ENCODE measurements at places on chromosomes 3 and 15.

DNA sequence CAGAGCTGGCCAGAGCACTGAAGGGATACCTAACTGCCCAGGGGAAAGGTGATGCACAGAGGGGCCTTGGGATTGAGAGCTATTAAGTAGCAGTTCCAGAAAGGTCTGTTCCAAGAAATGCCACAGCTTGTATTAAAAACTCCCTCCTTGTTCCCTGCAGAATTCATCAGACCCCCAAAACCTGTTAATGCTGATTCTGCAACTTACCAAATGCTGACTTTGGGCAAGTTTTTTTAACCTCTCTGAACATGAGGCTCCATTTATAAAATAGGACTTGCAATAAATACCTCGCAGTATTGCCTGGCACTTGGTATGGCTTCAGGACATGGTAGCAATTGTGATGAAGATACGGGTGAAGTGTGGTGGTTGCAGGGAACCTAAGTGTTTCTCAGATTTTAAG, 30.1 kb upstream of the SYNPR start:
- DNase-seq = no peak
- no peak overlapping the region for H3K4me3 ChIP-seq
- H3K27ac ChIP-seq = no peak overlapping the region
- no peaks in the 10 kb centered on the region for H3K4me1 ChIP-seq
- H3K27me3 ChIP-seq = no peaks in the 10 kb centered on the region
- no peaks in the 10 kb centered on the region for H3K36me3 ChIP-seq

DNA sequence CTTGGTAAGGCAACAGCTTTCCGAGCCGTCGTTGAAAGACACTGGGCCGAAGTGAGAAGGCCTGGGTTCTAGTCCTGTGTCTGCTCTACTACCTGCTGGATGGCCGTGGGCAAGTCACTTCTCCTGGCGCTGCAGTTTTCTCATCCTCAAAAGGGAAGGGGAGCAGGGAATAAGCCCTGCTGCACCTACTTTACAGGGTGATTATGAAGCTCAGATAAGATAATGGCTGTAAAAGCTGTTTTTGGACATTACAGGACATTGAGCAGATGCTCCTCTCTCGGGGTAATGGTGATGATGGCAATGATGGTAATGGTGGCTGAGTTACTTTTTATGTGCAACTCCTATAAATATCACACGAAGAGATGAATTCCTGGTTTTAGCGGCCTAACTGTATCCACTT, 152.6 kb downstream of the FAM43A start:
- H3K27me3 ChIP-seq = peaks cover 28% of the 10 kb centered on the region
- H3K27ac ChIP-seq = no peak overlapping the region
- no peaks in the 10 kb centered on the region for H3K4me1 ChIP-seq
- no peak for DNase-seq

- no peaks in the 10 kb centered on the region for H3K36me3 ChIP-seq
- peaks cover 5% of the 10 kb centered on the region for H3K4me1 ChIP-seq
- H3K27me3 ChIP-seq = no peaks in the 10 kb centered on the region
- H3K27ac ChIP-seq = no peak overlapping the region
- H3K4me3 ChIP-seq = no peak overlapping the region
Measured at GRCh38 chr3:155230382-155230781, 63.1 kb downstream of the STRIT1 start.

DNA sequence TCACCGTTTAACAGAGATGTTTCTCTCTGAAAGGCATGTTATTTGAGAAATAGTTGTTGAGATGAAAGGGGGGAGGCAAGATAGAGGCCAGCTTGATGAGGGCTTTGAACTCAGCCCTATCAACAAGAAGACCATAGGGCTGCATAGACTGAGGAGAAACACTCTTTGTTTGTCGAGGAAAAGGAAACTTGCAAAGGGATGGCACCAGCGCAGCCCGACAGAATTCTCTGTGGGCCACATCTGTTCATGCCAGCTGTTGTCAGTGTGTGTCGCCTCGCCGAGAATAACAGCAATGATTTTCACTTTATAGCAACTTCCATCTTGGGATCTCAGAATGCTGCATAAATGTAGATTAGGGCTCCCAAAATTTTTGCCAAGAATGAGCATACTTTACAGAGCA, 478.3 kb upstream of the TPRG1 start:
- H3K36me3 ChIP-seq = no peaks in the 10 kb centered on the region
- no peak overlapping the region for H3K27ac ChIP-seq
- no peak overlapping the region for H3K4me3 ChIP-seq
- H3K27me3 ChIP-seq = no peaks in the 10 kb centered on the region
- H3K4me1 ChIP-seq = peaks cover 4% of the 10 kb centered on the region

- peak overlapping the region; percentile 67 for H3K4me3 ChIP-seq
- H3K27ac ChIP-seq = no peak overlapping the region
- H3K4me1 ChIP-seq = peaks cover 21% of the 10 kb centered on the region
- peak; percentile 44 for DNase-seq
Measured at GRCh38 chr15:90957031-90957790, 2.5 kb downstream of the RCCD1 start.

GRCh38 chr15:88497109-88497765, 29.7 kb downstream of the MRPS11 start:
- DNase-seq = no peak
- no peaks in the 10 kb centered on the region for H3K36me3 ChIP-seq
- H3K27ac ChIP-seq = no peak overlapping the region
- no peaks in the 10 kb centered on the region for H3K27me3 ChIP-seq
- H3K4me1 ChIP-seq = no peaks in the 10 kb centered on the region

DNA sequence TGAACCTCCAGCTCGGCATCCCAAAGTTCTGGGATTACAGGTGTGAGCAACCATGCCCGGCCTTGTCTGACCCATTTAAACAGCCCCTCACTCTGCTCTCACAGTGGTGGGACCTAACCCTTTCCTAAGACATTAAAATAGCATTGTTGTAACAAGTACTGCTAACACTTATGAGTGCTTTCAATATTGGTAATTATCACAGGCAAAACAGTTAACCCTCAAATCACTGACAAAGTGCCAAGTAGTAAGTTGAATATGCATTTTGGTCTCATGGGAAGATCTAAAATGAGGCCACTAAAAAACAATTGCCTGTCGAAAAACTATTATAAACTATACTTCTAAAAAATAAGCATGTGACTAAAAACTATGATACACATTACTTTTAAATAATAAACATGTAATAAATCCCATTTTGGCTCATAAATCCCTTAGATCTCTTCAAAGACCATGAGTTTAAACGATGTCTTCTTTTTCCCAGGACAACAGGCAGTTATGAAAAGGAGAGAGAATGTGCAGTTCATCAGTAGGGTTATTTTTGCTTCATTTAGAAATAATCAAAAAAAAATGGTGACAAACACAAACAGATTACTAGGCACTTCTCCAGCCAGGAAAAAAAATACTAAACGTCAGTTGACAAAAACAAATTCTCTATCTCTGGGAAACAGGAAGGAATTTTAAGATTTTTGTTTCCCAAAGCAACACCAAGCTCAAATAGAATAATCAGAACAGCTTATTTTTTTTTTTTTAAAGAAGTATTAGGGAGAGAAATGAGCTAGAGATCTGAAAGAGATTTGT, 95.4 kb downstream of the RFTN1 start:
- DNase-seq = no peak
- no peak overlapping the region for H3K27ac ChIP-seq
- H3K4me1 ChIP-seq = peaks cover 11% of the 10 kb centered on the region
- no peaks in the 10 kb centered on the region for H3K27me3 ChIP-seq
- H3K36me3 ChIP-seq = no peaks in the 10 kb centered on the region

- no peaks in the 10 kb centered on the region for H3K27me3 ChIP-seq
- peaks cover 7% of the 10 kb centered on the region for H3K4me1 ChIP-seq
- no peak overlapping the region for H3K4me3 ChIP-seq
- peak; percentile 80 for DNase-seq
- H3K27ac ChIP-seq = peak overlapping the region; percentile 85
- peaks cover 96% of the 10 kb centered on the region for H3K36me3 ChIP-seq
Measured at GRCh38 chr3:27431116-27431515, 53.1 kb downstream of the SLC4A7 start.

- H3K4me1 ChIP-seq = peaks cover 11% of the 10 kb centered on the region
- DNase-seq = peak; percentile 53
- H3K36me3 ChIP-seq = no peaks in the 10 kb centered on the region
- H3K27ac ChIP-seq = peak overlapping the region; percentile 71
- no peak overlapping the region for H3K4me3 ChIP-seq
- peaks cover 4% of the 10 kb centered on the region for H3K27me3 ChIP-seq
Measured at GRCh38 chr3:138921316-138922292, 25.3 kb downstream of the FOXL2 start.

All from mesenchymal stem cell (in vitro differentiated cells and primary cell).